ENCODE measurements at places on chromosomes 7 and 10.

DNA sequence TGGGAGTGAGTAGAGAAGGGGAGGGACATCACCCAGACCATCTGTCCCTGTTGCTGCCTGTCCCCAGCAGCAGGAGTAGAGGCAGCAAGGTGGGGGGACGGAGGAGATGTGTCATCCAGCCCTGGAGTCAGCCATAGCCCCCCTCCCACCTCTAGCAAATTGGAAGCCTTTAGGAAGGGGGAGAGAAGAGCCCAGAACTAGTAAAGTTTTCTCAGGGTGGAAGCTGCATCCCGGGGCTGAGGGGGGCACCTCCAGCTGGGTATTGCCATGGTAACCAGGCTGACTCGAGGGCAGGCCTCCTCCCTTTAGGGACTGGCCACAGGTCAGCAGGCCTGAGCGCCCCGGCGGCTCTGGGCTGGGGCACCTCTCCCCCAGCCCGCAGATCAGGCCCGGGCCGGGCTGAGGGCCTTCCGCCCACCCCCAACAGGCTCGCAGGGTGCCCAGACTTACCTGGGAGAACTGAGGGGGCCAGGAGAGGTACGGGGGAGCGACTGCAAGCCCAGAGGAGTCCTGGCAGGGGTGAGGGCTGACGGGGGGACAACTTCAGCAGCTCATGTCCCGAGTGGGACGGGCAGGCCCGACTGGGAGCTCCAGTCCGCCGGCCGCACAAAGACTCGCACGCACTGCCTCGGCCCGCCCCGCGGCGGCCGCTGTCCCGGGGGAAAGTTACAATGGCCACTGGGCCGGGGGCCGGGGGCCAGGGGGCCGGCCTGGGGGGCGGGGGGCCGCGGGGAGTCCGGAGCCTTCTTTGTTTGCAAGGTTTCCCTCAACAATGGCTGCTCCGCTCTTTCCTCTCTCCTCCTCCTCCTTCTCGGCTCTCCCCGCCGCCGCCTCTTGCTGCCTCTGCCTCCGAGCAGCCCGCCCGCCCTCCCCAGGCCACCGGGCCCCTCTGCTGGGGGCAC, 6.0 kb downstream of the LDB1 start:
- no peak for DNase-seq

- no peak for DNase-seq
Observed at GRCh38 chr7:26930201-26930600, 65.8 kb upstream of the SKAP2 start.

DNA sequence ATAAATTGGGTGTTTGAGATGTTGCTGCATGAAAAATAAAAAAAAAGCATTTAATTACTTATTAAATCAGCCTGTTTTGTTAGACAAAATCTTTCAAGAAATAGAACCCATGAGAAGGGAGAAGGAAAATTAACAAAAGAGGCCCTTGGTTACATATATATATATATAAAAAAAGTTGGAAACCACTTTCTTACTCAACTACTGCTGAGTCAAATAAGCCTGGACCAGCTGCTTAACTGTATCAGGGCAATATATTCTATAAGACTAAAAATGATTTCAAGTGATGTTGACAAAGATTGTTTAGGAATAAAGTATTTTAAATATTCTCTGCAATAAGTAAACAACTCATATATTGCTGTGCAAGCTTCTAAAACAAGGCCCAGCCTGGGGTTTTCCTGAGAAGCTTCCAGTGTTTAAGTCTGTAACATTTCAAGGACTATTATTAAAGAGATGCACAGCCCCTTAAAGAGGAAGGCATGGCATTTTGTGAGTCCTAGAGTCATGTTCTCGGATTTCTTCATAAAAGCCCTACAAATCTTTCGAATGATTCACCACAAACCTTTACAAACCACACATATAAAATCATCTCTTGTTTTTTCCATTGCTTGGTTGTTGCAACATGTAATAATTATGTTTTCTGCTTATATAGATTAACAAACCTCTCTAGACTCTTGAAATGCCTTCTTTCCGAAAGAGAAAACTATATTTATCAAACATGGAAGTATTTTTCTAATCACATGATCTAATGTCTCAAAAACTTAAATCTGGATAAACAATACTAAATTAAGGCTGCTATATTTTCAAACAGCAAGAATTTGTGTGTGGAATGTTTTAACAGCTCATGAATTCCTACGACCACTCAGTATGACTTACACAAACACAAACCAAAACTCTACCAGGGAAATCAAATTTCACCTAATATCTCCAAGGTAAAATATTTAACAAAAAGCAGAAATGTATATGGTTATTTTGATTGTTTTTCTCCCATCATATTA, 14.3 kb downstream of the JAZF1 start:
- no peak for DNase-seq

DNA sequence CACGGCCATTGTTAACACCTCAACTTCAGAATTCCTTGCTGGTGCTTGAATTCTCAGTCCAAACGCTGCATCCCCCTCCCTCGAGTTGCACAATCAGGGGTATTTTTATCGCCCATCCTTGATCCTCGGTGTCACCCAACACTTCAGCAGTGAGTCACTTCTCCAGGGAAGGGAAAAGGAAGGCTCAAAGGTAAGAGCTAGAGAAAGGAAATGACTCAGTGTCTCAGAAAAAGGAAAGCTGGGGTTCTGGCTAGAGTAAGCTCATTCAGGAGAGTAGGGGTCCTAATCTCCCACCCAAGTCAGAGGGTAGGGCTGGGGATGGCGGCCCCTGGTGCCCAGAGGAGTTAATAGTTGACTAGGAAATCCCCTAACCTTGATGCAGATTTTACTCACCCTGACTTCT, 39.8 kb upstream of the TRIM8 start:
- no peak for DNase-seq

DNA sequence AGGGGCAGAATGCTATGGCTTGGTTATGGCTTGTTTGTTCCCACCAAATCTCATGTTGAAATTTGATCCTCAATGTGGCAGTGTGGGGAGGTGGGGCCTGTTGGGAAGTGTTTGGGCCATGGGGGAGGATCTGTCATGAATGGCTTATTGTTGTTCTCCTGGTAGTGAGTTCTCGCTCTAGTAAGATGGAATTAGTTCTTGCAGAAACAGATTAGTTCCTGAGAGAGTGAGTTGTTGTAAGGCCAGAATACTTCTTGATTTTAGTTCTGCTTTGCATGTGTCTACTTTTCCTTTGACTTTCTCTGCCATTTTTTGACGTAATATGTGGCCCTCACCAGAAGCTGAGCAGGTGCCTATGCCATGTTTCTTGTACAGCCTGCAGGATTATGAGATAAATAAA, 188.2 kb downstream of the KIF20B start:
- no peak for DNase-seq

GRCh38 chr7:108193594-108194498, 63.7 kb upstream of the LAMB4 start:
- DNase-seq = no peak

- DNase-seq = no peak
Observed at GRCh38 chr10:57222129-57222528, 861.1 kb upstream of the ZWINT start.

DNA sequence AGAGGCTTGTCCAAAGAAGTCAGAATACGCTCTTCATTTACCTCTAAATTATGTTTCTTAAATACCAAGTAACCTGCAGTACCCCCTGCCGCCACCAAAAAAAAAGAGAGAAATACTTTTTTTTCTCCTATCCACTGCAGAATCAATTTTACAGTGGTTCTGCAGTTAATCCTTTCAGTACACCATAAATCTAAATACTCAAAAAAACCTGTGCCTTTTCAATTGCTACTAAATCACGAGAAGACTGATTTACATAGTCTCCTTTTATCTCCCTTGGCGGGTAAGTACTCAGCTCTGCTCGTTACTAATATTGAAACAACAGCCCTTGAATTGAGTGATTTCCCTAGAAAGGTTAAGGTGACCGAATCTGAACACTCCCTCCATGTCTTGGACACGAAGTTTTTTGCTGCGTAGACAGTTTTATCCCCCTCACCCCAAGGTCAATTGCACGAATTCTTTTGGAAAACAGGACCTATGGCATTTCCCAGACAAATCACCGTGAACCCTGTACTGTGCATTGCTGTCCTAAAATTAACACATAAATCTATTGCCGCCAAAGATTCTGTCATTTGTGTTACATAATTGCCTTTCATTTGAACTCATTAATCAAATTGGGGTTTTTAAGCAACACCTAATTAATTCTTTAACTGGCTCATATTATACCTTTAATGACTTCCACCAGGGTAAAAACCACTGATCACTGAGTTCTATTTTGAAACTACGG, 512 bp upstream of the VIM start:
- no peak for DNase-seq

GRCh38 chr7:43619213-43620012, 36.5 kb downstream of the STK17A start:
- DNase-seq = no peak

GRCh38 chr10:116241085-116241484, 31.9 kb downstream of the GFRA1 start:
- no peak for DNase-seq

GRCh38 chr10:102083541-102083940, 18.4 kb downstream of the HPS6 start:
- no peak for DNase-seq

DNA sequence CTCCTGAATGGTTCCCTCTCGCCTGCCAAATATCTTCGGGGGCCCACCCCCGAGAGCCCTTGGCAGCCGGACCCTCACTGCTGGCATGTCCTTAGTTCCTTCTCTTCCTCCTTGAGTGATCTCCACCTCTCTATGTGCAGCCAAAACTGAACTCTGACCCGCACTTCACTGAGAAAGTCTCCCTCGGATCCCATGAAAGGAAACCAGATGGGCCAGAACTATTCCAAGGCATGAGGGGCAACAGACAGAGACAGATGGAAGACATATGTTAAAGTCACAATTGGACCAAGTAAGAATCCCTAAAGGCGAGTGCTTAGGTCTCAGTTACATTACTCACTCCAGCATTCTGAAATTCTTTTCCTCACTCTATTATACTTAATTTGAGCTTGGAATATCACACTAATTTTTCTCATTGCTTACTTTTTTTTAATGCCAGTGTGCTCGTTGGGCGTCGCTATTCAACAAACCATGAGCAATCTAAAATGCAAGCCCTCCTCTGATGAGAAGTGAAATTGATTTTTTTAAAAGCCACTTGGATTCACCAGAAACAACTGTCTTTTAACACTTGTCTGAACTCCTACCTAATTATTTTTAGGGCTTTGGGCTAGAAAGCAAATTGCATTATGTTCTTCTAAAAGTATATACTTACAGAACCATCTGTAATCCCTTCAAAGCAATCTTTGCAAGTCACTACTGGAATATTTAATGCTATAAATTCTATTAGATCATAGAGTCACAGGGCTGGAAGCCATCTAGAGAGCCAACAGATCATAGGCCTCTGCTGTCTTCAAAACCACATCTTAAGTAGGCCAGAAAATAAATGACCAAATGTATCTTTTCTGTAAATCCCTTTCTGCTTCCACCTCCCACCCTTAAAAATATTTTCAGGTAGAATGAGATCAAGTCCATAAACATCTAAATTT, 43.3 kb upstream of the EZH2 start:
- DNase-seq = no peak

- no peak for DNase-seq
Observed at GRCh38 chr7:101932083-101932482, 114.7 kb downstream of the CUX1 start.

DNA sequence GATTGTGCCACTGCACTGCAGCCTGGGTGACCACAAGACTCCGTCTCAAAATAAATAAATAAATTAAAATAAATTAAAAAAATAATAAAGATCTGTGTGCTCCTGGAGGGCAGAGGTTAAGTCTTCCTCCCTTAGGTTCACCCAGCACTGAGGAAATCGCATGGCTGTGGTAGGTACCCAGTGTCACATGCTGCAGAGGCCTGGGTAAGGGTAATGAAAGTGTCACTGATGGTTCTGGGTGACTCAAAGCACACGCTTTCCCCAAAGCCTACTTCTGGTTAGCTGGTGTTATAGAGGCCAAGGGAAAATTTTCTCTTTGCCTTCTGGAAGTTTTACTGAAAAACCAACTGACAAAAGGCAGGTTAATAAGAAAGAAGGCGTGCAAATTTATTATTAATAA, 88.8 kb upstream of the ITGB1 start:
- DNase-seq = no peak

- no peak for DNase-seq
Observed at GRCh38 chr10:60388709-60389301, 870 bp downstream of the ANK3 start.

- DNase-seq = no peak
Observed at GRCh38 chr7:131511071-131511470, 45.4 kb downstream of the PODXL start.

GRCh38 chr7:132424821-132425724, 151.2 kb downstream of the PLXNA4 start:
- DNase-seq = no peak

- no peak for DNase-seq
Observed at GRCh38 chr10:55203319-55203718, 402.3 kb upstream of the PCDH15 start.

GRCh38 chr7:11923376-11923930, 91.5 kb upstream of the THSD7A start:
- DNase-seq = no peak

GRCh38 chr7:74228951-74229900, 19.4 kb downstream of the LAT2 start:
- no peak for DNase-seq

GRCh38 chr10:133083422-133084100, 4.2 kb upstream of the ADGRA1 start:
- no peak for DNase-seq

GRCh38 chr10:96846395-96846794, 14.3 kb downstream of the LCOR start:
- DNase-seq = no peak

- DNase-seq = no peak
Observed at GRCh38 chr10:94183666-94184264, 179.0 kb downstream of the NOC3L start.

DNA sequence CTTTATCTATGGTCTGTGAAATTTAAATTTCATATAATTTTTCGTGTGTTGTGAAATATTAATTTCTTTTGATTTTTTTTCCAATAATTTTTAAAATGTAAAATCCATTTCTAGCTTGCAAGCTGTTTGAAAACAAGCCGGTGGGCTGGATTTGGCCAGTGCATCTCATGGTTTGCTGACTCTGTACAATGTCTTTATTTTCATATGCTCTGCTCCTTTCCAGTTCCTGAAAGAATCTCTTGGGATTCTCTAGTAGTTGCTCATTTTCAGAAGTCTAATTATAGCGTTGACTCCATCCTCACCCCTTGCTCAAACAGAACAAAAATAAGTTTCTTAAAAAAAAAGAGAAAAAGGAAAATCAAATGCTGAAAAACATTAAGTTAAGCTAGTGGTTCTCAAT, 21.4 kb downstream of the UBN2 start:
- DNase-seq = no peak

- no peak for DNase-seq
Observed at GRCh38 chr10:110147961-110148360, 59.4 kb upstream of the MXI1 start.

DNA sequence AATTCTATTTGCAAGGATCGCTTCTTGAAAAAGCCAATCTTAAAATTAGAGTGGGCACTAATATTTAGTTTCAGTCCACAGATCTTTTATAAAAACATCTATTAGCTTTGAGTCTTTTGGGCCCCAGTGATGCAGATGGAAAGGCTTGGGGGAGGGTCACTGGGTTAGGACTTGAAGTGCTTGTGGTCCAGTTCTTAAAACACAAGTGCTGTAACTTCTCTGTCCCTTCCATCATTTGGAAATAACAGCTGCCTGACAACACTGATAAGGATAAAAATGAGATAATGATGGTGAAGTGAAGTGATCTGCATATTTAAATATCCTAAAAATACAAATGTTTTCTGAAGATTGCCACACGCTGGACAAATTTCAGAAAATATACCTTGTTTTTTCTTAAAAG, 37.1 kb upstream of the ZRANB1 start:
- no peak for DNase-seq
